Sigmoid colon (tissue), 7 donors: ENCODE measurements at places on chromosomes 3 and 15. TPM values are rescaled to one million over a fixed set of nuclear protein-coding genes. Genes with fewer than 3 reads are reported as not detected.

- no peak for DNase-seq
Measured at GRCh38 chr3:197527569-197527968, 28.2 kb downstream of the BDH1 start.

Gene ZNF620
- total RNA-seq: 7.3 TPM

GRCh38 chr3:99355465-99355864 lies 282.9 kb upstream of the COL8A1 start:
- DNase-seq: no peak

GRCh38 chr3:197181741-197182140 lies 116.7 kb downstream of the DLG1 start:
- no peak for DNase-seq

Gene SPSB4
- 0.27 TPM for total RNA-seq

Gene GOLGA6D
- not detected for total RNA-seq

GRCh38 chr3:101884776-101885175 lies 35.5 kb downstream of the NFKBIZ start:
- DNase-seq: no peak

Gene HRG
- total RNA-seq: not detected

Gene P2RY14
- total RNA-seq: 6.5 TPM

DNA sequence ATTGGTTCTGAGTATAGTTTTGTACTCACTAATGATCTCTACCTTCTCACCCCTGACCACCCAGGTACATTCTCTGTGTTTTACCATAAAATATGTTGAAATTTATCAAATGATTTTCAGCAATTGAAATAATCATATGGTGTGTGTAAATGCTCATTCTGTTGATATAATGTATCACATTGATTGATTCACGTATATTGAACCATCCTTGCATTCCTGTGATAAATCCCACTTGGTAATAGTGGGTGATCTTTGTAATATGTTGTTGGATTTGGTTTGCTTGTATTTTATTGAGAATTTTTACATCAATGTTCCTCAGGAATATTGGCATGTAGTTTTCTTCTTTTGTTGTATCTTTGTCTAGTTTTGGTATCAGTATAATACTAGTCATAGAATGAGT lies 1497.6 kb downstream of the OTOL1 start:
- DNase-seq: no peak

DNA sequence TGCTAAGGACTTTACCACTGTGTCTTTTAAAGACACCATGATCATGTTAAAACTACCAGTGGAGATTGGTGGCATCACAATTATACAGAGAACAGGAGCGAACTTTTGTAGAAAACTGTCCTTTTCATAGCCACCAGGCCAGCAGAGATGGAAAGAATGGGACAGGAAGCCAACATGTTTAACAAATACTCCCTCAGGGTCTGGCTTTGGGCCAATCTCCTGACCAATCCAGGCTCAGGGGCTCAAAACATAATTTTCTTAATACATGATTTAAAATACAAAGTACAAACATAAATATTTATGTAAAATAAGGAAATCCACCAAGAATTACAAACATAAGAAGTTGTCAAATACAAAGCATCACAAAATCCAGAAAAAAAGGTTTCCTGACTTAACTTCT lies 266.0 kb downstream of the VPS13C start:
- no peak for DNase-seq

DNA sequence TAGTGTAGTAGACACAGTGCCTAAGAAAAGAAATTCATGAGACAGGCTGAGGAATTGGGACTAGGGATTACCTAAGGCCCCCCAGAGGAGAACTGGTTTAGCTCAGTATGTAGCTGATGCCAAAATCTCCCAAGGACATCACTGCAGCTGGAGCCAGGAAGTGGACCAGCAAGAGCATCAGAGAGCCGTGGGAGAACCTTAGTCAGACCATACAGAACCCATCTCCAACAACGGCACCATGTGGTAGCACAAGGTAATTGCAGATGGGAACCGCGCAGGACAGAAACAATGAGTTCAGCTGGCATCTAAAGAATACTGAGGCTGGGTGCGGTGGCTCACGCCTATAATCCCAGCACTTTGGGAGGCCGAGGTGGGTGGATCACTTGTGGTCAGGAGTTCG lies 81.7 kb downstream of the WNT5A start:
- no peak for DNase-seq
